ENCODE measurements at places on chromosomes 7 and 10. TPM values are rescaled to one million over a fixed set of nuclear protein-coding genes. Genes with fewer than 3 reads are reported as not detected.

DNA sequence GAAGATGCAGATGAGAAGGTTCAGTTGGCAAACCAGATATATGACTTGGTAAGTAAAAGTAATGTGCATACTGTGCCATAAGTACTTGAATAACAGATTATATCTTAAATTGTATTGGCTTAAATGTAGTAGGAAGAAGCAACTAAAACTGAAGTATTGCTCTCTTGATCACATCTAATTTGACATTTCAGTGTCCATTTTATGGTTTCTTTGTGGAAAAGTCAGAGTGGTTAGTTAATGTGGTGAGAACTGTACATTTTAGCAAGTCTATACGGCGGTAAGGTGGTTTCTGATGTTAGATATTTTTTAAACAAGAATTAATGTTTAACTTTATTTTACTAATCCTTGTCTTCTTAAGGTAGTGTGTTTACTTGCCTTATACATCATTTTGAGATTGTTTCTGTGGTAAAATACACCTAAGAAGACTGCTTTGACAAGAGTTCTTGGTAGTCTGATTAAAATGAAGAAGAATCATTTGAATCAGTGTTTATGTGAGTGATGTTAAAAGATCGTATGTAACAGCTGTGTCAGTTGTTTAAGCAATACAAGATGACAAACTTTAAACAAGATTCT, 5.1 kb downstream of the ING3 start:
- DNase-seq, result no peak

DNA sequence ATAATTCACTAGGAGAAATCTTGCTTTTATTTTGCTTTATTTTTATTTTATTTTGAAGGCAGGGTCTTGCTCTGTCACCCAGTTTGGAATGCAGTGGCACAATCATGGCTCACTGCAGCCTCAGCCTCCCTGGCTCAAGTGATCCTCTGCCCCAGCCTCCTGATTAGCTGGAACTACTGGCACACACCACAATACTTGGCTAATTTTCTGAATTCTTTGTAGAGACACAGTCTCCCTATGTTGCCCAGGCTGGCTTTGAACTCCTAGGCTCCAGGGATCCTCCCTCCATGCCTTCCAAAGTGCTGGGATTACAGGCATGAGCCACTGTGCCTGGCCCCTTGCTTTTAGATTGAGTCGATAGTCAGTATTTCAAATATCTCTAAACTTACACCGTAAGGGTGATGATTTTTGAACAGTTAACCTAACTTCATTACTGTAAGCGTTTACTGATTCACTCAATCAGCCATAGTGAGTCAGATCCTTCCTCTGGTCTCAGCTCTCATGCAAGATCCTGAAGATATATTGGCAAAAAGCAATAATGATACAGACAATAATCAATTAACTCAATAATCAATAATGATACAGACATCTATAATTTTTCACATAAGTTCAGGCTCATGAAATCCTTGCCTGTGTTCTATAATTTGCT, 239.5 kb downstream of the KIAA1217 start:
- DNase-seq, result no peak

GRCh38 chr7:26372249-26372648, 80.6 kb downstream of the SNX10 start:
- no peak for DNase-seq

DNA sequence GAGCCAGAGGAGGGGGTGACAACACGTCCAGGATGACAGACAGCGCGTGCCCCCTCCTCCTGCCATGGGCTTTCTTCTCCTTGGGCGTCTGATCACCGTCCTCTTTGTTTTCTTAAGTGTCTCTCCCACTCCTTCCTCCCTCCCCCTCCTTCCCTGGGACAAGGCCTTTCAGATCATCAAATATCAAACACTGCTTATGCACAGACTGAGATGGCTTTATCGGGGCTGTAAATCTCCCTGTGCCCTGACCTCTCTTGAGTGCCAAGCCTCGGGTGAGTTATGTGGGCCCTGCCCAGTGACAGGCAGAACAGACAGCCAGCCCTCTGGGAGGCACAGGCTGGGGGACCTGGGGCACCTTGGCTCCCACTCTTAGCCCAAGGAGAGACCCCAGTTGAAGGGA, 116.4 kb downstream of the C10orf105 start:
- no peak for DNase-seq

GRCh38 chr7:79489371-79489770, 35.9 kb upstream of the MAGI2 start:
- no peak for DNase-seq

Gene ZNF804B
- polyA plus RNA-seq, result not detected

Gene GRM3
- not detected for polyA plus RNA-seq

Gene ADRB1
- polyA plus RNA-seq, result not detected

Gene LRRC18
- polyA plus RNA-seq, result not detected

Gene ACSL5
- 1.8 TPM for polyA plus RNA-seq
